ENCODE measurements at places on chromosomes 3 and 15. TPM values are rescaled to one million over a fixed set of nuclear protein-coding genes. Genes with fewer than 3 reads are reported as not detected.

Gene IGSF11
- total RNA-seq: 2.9 TPM

DNA sequence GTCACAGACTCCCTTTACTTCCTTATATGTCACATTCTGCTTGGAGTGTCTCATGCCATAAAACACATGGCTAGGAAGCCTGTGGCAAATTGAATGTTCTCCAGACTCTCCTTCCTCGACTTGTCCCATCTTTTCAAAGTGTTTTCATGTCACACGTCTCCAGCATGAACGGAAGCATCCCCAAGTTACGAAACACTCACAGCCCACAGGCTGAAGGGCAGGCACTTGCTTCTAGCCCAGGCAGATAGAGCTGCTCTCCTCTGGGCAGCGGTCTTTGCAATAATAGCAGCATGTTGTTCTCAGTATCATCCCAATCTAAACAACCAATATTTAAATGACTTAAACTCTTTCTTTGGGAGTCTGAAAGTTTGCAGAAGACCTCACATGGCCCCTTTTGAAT is 85.3 kb upstream of the ADAMTS9 start:
- no peak for DNase-seq

- peak; percentile 43 for DNase-seq
Observed at GRCh38 chr3:11734-12133, 184.8 kb upstream of the CHL1 start.

GRCh38 chr3:48299746-48300712 is 33.4 kb downstream of the SPINK8 start:
- DNase-seq: no peak

- DNase-seq: no peak
Observed at GRCh38 chr3:49924683-49925082, 4.9 kb downstream of the MON1A start.

All from Right ventricle myocardium superior (tissue), 1 donor.